Esophagus squamous epithelium (tissue), 5 donors: ENCODE measurements at places on chromosomes 2 and 18.

- no peak for DNase-seq
Measured at GRCh38 chr18:44935455-44935854, 254.8 kb downstream of the SETBP1 start.

DNA sequence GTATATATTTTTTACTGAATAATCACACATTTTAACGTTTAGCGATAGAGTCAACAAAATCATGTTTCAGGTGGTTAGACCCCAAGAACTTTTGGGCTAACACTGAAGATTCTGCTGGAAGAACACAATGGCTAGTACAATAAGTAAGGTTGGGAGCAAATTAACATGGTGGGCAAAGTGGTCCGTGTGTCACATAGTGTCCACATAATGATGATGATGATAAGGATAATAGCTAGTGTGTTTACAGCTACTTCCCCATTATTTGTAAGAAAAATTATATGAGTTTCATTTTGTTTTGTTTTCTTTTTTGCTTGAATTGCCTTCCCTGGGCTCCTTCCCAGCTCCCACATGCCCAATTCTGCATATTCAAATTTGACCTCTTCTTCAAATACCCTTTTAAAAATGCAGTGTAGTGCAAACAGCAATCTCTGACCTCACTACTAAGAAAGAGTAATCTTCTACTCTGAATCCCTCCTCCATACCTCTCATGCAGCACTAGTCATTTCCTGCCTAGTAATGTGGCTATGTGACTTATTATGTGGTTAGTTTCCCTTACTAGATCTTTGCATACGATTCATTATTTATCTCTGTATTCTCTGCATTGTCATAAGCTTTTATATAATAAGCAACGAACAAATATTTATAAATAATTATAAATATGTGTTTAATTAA, 16.9 kb upstream of the VPS54 start:
- no peak for DNase-seq

- peak; percentile 5 for DNase-seq
Measured at GRCh38 chr2:8229546-8229986, 452.3 kb upstream of the ID2 start.

GRCh38 chr2:61885896-61886603, 2.4 kb downstream of the CCT4 start:
- DNase-seq, result no peak

- DNase-seq, result no peak
Measured at GRCh38 chr18:58454406-58455061, 174.4 kb downstream of the ALPK2 start.

- DNase-seq, result no peak
Measured at GRCh38 chr18:74328206-74328605, 12.6 kb downstream of the C18orf63 start.

- DNase-seq, result no peak
Measured at GRCh38 chr2:158914731-158915130, 53.7 kb upstream of the TANC1 start.

- DNase-seq, result no peak
Measured at GRCh38 chr18:48861181-48861708, 89.5 kb downstream of the SMAD7 start.

DNA sequence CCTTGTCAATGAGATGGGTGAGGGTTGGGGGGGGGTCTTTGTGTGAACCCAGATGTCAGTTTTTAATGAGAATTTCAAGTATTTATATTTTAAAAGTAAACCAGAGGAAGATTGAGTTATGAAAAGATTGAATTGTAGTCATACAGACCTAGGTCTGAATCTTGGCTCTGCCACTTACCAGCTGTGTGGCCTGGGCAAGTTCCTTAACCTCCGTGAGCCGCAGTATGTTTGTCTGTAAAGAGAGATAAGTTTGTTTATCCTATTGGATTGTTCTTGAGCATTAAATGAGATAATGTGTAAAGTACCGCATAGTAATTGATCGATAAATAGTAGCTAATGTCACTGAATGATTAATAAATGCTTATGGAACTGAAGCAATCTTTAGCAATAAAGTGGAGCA, 63.8 kb downstream of the EML6 start:
- no peak for DNase-seq

DNA sequence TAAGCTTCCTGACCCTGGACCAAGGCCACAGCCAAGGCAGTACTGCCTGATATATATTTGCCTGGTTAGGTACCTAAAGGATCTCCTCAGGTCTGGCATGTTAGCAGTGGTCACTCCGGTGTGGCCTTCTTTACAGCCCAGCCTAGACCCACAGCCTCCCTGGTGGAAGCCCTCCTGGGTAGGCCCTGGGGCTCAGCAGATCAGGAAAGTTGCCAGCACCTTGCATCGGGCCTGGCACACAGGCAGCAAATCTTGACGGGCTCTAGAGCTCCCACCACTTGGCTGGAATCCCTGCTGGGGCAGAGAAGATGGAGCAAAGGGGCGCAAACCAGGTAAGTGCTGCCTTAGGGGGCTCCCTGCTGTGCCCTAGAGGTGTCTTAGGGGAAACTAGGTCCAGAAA, 40.9 kb upstream of the ATP6V1B1 start:
- DNase-seq, result no peak

- no peak for DNase-seq
Measured at GRCh38 chr18:767084-767882, 44.8 kb downstream of the YES1 start.

- DNase-seq, result no peak
Measured at GRCh38 chr18:55779691-55780585, 191.9 kb upstream of the TCF4 start.

- DNase-seq, result no peak
Measured at GRCh38 chr2:18927525-18928232, 338.3 kb upstream of the NT5C1B start.

DNA sequence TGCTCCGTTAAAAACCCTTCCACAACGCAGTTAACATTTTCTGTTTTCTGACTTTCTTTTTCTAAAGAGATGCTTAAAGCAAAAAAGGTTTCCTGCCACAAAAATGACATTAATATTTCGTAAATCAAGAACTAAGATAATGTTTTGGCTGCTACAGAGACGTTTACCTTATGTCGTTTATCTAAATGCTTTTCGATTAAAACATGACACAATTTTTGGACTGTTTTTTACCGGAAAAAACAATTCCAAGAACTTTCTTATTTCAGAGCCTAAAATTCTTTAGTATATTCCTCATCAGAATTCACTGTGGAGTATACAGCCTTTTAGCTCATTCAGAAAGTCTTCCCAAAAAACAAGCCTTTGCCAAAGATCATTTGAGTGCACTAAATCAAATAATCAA, 278.0 kb upstream of the TCF4 start:
- DNase-seq, result no peak

DNA sequence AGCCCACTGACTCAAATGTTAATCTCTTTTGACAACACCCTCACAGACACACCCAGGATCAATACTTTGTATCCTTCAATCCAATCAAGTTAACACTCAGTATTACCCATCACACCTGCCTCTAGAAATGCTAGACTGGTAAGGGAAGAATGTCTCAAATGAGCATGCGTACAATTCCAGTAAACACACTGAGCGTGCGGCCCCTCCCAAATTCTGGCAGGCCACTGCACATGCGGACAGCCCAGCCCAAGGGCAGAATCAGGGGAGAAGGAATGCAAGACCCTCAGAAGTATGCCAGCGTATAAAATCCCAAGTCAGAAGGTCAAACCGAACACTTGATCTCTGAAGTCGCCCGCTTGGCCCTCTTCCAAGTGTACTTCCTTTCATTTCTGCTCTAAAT, 7.6 kb upstream of the EMILIN2 start:
- no peak for DNase-seq

- no peak for DNase-seq
Measured at GRCh38 chr2:66601624-66602023, 166.7 kb downstream of the MEIS1 start.

- no peak for DNase-seq
Measured at GRCh38 chr2:224027070-224027469, 12.0 kb downstream of the SERPINE2 start.

DNA sequence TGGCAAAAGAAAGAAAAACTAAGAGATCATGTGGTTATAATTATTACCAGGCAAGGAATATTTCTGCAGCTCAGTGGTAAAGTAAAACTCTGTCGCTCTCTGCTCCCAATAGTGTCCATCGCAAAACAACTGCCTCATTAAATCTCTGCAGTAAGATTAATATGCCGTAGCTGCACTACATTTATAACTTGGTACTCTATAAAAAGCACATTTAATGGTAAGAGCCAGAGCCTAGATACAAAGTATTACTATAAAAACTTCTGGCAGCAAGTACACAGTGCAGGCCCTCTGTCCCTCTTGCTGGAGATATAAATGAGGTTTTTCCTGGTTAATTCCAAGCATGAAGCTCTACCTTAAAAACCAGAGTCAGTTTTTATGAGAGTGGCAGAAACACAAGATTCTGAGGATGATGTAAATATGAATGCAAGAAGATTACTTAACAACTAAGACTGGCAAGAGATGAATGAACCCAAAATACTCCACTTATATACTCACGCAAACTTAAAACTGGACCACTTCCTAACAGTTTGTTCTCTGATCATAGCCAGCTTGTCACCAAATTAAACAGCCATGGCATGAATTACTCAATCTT, 25.5 kb downstream of the ZNF521 start:
- no peak for DNase-seq
